ENCODE measurements at places on chromosomes 16 and 17.

GRCh38 chr16:84829168-84829965, 9.6 kb downstream of the CRISPLD2 start:
- DNase-seq: peak; percentile 96

DNA sequence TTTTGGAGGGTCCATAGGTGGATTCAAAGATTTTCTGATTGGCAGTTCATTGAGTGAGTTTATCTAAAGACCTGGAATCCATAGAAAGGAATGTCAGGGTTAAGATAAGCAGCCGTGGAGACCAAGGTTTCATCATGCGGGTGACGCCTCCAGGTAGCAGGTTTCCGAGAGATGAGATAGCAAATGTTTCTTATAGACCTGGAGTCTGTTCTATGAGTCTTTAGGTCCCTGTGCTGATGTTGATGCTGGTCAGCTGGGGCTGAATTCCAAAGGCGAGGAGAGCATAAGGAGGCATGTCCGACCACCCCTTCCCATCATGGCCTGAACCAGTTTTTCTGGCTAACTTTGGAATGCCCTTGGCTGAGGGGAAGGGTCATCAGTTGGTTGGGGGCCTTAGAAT, 80.2 kb downstream of the RAP1GAP2 start:
- no peak for DNase-seq

DNA sequence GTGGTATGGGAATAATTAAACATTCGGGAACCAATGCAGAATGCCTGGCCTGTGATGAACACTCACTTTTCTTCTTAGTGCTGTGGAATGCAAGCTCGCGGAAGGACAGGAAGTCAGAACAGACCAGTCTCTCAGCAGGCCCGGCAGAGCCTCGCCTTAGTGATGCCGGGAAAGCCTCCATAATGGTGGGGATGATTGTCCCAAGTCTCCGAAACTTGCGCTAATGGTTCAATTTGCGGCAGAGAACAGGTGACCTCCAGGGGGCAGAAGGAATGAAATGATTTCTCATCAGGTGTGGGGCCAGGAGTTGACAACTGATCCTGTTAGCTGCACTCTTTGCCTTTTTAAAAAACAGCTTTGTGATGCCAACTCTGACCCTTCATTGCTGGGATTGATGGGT, 170.6 kb downstream of the GSG1L start:
- DNase-seq: no peak

DNA sequence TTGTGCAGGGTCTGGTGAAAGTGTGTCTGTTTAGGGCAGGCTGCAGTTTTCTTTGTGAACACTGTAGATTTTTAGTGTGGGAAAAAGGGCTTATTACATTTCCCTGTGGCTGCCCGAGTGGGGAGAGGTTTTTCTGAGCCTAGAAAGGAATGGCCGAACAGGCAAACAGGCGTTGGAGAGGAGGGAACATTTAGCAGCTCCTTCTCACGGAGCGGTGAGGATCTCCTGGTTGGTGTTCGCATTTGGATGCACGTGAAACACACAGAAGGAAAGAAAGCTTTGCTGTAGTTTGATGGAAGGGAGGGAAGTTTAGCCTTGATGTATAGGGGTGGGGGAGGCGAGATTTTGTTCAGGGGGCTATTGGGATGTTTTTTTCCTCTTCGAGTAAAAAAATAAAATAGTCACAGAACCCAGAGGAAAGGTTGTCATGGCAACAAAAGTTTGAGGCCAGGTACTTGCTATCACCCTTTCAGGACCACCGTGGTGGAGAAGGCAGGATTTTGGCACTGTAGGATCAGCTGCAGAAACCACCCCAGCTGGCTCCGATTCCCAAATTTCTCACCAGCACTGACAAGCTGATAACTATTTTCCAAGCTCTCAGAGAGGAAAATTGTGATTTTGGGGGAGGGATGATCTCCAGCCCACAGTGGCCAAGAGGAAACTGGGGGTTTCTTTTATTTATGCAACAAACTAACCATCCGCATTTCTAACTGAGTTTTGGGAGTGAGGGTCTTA, 3.5 kb downstream of the GSG1L start:
- no peak for DNase-seq

DNA sequence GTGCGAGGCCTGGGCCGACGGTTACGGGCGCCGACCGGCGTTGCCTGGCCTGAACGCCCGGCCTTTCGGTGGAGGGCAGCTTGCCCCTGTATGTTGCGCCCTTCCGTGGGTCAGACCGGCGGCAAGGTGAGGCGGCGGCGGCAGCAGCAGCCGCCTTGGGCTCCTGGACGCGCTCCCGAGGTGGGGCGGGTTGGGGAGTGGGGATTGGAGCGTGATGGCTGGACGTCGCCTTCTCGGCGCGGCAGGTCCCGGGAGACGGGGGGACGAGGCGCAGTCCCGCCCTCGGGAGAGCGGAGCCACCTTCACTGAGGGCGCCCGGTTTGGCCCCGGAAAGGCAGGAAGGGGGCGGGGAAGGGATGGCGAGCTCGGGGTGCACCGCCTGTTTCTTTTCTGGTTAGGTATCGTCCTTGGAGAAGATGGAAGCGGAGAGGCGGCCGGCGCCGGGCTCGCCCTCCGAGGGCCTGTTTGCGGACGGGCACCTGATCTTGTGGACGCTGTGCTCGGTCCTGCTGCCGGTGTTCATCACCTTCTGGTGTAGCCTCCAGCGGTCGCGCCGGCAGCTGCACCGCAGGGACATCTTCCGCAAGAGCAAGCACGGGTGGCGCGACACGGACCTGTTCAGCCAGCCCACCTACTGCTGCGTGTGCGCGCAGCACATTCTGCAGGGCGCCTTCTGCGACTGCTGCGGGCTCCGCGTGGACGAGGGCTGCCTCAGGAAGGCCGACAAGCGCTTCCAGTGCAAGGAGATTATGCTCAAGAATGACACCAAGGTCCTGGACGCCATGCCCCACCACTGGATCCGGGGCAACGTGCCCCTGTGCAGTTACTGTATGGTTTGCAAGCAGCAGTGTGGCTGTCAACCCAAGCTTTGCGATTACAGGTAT, 671 bp downstream of the DGKE start:
- peak; percentile 50 for DNase-seq

Data from EL (cell line).